Glutamatergic neuron (in vitro differentiated cells): ENCODE measurements at places on chromosomes 7 and 10.

- H3K4me3 ChIP-seq: no peak overlapping the region
- peaks cover 36% of the 10 kb centered on the region for H3K4me1 ChIP-seq
- H3K27ac ChIP-seq: no peak overlapping the region
- no peak for DNase-seq
- no peaks in the 10 kb centered on the region for H3K27me3 ChIP-seq
Observed at GRCh38 chr10:17022896-17023295, 106.7 kb downstream of the CUBN start.

DNA sequence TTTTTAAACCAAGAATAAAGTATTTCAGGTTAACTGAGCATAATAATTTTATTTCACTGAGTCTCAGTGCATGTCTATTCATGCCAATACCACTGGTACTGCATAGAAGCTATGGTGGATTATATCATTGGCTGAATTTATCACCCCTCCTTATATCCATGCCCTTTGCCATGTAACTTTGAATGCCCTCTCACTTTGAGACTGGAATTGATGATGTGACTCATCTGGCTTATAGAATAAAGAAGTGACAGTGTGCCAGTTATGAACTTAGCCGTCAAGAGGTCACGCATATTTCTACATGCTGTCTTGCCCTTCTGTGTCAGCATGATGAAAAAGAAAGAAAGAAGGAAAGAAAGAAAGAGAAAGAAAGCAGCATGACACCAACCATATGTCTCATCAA is 20.7 kb upstream of the ABLIM1 start:
- H3K4me3 ChIP-seq: no peak overlapping the region
- no peaks in the 10 kb centered on the region for H3K27me3 ChIP-seq
- H3K27ac ChIP-seq: no peak overlapping the region
- DNase-seq: no peak
- no peaks in the 10 kb centered on the region for H3K36me3 ChIP-seq

DNA sequence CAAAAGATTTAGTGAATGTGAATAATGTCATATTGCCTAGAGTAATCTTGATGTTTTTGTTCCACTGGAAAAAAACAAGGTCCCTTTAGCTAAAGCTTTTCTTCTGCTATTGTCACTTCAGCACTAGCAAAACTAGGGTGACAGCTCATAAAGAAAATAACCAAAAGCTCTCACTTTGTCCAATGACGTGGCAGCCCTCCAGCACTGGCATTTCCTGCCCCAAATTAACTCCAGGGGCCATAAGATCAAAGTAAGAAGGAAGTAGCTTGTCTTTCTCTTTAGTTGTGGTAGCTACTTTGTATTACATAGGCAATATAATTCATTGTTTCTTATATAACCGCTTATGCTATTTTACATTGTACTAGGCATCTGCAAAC is 47.3 kb downstream of the LRRN3 start:
- H3K36me3 ChIP-seq: no peaks in the 10 kb centered on the region
- H3K4me1 ChIP-seq: no peaks in the 10 kb centered on the region
- no peaks in the 10 kb centered on the region for H3K27me3 ChIP-seq
- no peak for DNase-seq
- H3K4me3 ChIP-seq: no peak overlapping the region

DNA sequence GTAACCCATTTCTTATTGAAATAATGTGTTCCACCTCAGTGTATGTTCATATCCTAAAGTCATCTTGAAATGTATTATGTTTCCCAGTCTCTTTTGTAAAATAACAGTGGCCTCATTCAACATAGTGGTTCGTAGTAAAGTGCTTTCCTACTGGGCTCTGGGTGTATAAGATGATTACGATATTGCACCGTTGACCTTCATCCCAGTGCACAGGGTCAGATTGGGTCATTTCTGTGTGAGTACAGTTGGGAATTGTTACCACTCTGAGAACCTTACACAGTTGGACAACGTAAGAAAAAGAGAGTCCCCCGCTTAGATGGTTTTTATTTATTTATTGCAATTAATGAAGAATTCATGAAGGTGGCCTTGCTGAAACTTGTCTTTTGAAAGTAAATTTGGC is 135.6 kb downstream of the CHN2 start:
- DNase-seq: no peak
- H3K4me3 ChIP-seq: peak overlapping the region; percentile 62
- H3K27ac ChIP-seq: peak overlapping the region; percentile 96
- H3K36me3 ChIP-seq: no peaks in the 10 kb centered on the region

- no peaks in the 10 kb centered on the region for H3K36me3 ChIP-seq
- H3K27me3 ChIP-seq: peaks cover 18% of the 10 kb centered on the region
- peak; percentile 38 for DNase-seq
- H3K27ac ChIP-seq: no peak overlapping the region
Observed at GRCh38 chr10:79982362-79982800, 33.5 kb upstream of the SFTPD start.

DNA sequence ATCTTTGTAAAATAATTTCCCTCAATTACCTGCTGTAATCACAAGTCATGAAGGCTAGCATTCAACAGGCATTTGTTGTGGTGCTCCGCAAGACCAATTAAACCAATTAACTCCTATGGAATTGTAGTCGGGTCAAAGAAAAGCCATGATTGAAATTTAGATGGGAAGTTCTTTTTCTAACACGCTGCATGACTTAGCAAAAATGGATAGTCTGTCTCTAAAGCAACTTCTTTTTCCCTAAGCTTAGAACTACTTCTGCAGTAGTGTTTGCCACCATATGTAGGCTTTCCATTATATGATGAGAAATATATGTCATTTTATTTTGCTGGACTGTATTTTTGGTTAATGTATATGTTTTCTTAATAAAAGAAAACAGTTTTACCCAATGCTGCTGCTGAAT is 119.1 kb downstream of the TSPAN12 start:
- no peak overlapping the region for H3K4me3 ChIP-seq
- H3K27me3 ChIP-seq: no peaks in the 10 kb centered on the region
- no peak for DNase-seq
- H3K4me1 ChIP-seq: peaks cover 34% of the 10 kb centered on the region
- no peaks in the 10 kb centered on the region for H3K36me3 ChIP-seq

DNA sequence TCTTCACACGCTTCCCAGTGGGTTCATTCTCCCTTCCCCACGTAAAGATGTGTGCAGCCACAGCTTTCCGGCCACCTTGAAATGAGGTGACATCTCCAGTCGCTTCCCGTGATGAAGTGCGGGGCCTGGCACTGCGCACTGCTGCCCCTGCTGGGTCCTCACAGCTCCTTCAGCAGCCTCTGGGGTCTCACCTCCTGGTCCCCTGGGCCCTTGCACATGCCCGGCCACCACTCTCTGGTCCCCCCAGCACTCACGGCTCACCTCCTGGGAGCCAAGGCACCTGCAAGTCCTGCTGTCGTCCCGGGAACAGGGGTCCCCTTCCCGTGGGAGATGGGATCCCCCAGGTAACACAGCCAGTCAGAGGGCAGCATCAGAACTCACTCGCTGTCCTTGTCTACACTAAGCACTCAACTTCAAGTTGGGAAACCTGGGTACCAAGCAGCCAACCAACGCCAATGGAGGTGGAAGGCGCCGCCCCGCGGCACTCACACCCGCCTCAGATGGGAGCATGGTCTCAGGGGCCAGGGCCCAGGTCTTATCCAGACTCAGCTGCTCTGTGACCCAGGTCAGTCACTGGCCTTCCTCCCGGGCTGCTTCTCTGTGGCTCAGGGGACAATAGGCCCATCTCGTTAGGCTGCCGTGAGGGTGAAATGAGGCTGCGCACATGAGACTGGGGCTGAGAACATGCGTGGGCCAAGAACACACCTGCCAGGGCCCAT is 176.2 kb downstream of the PTPRN2 start:
- no peak for DNase-seq
- peaks cover 4% of the 10 kb centered on the region for H3K36me3 ChIP-seq
- peaks cover 21% of the 10 kb centered on the region for H3K4me1 ChIP-seq

- no peaks in the 10 kb centered on the region for H3K27me3 ChIP-seq
- H3K4me3 ChIP-seq: no peak overlapping the region
- DNase-seq: no peak
- H3K27ac ChIP-seq: no peak overlapping the region
- no peaks in the 10 kb centered on the region for H3K4me1 ChIP-seq
Observed at GRCh38 chr7:128710481-128710880, 28.7 kb upstream of the CALU start.

GRCh38 chr7:149872419-149873073 is 1.2 kb upstream of the ATP6V0E2 start:
- H3K4me1 ChIP-seq: peaks cover 10% of the 10 kb centered on the region
- no peaks in the 10 kb centered on the region for H3K27me3 ChIP-seq
- H3K4me3 ChIP-seq: peak overlapping the region; percentile 81
- peak; percentile 65 for DNase-seq
- no peaks in the 10 kb centered on the region for H3K36me3 ChIP-seq
